ENCODE measurements at places on chromosomes 3 and 15. TPM values are rescaled to one million over a fixed set of nuclear protein-coding genes. Genes with fewer than 3 reads are reported as not detected.

DNA sequence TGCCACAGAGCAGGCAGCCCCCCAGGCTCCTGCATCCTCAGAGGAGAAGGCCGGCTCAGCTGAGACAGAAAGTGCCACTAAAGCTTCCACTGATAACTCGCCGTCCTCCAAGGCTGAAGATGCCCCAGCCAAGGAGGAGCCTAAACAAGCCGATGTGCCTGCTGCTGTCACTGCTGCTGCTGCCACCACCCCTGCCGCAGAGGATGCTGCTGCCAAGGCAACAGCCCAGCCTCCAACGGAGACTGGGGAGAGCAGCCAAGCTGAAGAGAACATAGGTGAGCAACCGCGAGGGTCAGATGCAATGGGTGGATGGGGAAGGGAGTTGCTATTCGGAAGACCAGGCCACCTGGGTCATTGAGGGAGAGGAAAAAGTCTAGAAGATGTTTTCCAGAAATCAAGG is 53.0 kb downstream of the GAP43 start:
- no peak for DNase-seq

DNA sequence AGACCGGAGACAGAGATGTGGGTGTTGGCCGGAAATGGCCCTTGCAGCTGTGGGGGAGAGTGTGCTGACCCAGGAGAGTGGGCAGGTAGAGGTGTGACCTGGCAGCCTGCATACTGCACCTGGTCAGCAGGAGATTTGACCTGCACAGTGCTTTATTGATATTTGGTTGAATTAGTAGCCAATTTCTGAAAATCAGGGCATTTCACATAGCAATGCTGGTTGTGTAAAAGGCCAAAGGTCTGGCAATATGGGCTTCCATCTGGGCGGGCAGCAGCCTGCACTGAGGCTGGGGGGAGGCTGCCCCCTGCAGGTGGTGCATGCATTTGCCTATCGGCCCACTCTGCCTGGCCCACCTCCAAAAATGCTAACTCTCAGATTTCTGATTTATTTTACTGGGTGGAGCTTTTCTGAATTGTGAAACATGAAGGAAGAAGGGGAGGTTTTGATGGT is 9.4 kb upstream of the MGLL start:
- DNase-seq = no peak

MB21D2 gene
- 20.4 TPM for total RNA-seq

DNA sequence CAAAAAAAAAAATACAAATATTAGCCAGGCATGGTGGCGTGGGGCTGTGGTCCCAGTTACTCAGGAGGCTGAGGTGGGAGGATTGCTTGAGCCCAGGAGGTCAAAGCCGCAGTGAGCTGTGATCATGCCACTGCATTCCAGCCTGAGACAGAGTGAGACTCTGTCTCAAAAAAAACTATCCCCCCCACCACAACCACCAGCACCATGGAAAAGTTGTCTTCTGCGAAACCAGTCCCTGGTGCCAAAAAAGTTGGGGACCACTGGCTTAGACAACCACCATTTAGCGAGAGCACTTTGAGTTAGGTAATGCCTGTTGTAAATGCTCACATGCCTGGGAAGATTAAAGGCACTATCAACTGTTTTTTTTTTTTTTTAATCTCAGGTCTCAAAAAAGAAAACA is 15.4 kb downstream of the ARHGAP31 start:
- no peak for DNase-seq

DNA sequence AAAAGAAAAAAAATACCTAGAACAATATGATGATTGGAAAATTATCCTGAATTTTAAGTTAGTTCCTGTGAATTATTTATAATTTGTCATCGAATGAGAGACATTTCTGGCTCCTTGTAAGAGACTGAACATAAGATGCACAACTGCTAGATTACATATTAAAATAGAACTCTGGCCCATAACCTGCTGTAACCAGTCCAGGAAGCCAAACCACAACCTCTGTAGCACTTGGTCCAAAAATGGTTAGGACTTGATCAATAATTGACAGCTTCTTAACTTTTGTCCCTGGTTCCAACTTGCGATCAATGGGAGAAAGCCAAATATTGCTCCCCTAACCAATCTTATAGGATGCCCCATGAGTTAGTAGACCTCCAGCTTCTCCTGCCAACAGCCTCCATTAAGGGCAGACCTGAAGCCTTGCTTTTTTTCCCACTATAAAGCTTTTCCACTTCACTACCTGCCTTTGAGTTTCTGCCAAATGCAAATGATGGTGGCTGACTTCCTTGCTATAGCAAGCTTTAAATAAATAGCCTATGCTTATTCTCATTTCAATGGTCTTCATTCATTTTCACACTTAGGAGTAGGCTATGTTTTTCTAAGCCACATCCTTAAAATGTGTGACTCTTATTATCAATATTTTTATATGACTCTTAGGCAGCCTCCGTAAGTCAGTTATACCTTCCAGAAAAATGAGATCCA is 224.0 kb upstream of the ARHGEF26 start:
- DNase-seq = no peak

DNA sequence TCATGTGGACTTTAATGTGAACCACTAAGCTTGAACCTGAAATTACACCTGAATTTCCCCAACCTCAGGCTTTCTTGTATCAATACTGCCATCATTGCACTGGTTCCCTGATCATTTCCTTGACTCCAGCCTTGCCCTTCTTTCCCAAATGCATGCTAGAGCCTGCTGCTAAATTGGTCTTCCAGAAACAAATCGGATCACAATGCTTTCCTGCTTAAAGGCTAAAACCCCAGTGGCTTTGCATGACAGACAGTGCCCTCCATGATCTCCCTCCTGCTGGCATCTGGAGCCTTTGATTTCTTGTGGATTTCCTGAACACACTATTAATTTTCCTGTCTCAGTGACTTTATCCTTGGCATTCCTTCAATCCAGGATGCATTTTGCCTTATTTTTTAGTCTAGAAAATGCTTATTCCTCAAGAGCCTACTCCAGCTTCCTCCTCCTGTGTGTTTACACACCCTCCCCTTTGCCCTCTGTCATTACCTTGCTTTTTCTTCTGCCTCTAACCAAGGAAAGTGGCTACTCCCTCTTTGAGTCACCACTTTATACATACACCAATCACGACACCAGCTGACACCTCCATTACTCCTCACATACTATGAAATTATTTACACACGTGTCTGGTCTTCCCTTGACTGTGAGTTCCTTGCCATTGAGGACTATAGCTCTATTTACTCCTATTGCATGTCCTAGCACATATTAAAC is 214.6 kb downstream of the KCNAB1 start:
- DNase-seq = no peak

DNA sequence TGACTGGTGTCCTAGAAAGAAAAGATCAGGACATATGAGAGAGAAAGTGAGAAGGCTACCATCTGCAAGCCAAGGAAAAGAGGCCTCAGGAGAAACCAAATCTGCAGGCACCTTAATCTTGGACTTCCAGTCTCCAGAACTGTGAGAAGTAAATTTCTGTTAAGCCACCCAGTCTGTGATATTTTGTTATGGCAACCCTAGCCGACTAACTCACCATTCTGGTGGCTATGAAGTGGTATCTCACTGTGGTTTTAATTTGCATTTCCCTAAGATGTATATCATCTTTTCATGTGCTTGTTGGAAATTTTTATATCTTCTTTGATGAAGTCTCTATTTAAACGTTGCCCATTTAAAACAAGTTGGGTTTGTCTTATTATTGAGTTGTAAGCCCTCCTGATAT is 40.6 kb downstream of the ILDR1 start:
- no peak for DNase-seq

- no peak for DNase-seq
These were observed 447.3 kb upstream of the KCNMB2 start for GRCh38 chr3:178088963-178089362.

DZIP1L gene
- total RNA-seq = 18.7 TPM

DNA sequence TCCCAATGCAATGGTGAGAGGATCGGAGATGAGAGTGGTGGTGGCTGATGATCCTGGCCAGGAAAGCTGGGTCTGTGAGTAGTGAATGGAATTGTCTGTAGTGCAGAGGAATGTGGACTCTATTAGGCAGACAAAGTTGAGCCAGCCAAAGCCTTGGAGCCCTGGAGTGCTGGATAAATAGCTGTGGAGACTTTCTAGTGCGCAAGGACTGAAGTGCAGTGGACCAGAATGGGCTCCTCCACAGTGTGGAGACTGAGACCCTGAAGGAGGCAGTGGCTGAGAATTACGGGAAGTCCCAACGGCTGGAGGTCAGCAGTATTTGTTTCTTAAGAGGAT is 874 bp downstream of the ZNF662 start:
- no peak for DNase-seq

All from prostate gland (tissue), 2 donors.